NCI-H1694 (cell line): ENCODE measurements at places on chromosomes 1 and 21.

DNA sequence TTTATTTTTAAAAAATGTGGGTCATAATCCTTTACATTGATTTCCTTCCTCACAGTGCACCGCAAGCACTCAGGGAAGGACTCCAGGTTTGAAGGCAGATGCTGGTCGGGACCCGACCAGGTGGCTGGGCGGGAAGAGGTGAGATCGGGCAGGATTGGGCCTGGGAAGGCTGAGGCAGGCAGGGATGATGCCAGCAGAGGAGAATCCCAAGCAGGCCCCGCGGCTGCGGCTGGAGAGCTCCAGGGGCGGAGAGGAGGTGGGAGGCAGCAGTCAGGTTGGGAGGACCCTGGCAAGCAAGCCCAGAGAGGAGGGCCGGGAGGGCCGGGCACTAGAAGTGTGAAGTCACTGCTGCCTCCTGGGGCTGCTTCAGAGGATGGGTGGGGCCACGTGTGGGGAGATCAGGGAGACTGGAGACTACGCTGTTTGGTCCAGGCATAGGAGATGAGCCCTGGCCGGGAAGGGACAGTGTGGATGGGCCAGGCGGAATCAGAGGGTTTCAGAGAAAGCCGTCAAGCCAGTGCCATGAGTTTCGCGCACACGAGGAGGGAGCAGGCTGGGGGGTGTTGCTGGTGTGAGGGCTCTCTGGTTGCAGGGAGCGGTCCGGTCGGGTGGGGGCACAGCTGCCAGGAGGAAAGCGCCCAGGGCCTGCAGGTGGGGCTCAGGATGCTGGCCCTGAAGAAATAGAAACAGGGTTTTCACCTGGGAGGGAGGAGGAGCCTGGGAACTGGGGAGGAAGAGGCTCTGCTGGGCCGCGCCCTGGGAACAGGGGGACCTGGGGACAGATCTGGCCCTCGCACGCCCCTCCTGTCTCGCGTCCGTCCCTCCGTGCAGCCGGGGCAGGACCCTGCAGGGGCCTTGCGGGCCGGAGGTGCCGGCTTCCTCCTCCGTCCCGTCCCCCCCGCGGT is 888 bp upstream of the COL18A1 start:
- DNase-seq = no peak

GRCh38 chr1:223323491-223324484 is 40.2 kb downstream of the SUSD4 start:
- DNase-seq = peak; percentile 17

DNA sequence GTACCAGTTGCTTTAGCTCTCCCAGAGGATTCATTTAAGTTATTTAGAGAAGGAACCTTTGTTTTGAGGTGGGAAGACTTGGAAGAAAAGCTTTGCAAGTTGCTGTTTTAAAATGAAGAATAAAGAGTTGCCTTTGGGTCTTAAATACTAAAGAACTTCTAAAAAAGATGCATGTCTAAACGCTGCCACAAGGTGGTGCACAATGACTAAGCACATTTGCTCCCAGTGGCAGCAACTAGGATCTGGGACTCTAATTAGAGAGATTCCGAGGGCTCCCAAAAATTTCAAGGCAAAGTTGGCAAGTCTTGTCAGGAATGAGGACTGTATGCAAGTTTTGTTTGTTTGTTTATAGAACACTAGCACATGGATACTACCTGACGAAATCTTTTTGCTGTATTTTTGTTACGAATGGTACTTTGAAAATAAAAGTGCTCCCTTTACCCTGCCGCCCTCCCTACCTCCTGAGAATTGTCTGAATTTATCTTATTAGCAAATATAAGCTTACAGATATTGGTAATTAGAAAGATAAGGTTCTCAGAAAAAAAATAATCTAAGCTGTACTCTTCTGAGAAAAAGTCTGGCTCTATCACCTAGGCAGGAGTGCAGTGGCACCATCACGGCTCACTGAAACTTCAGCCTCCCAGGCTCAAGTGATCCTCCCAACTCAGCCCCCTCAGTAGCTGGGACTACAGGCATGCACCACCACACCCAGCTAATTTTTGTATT is 121.8 kb downstream of the HFM1 start:
- DNase-seq = peak; percentile 72

GRCh38 chr1:238242181-238242580 is 351.5 kb upstream of the ZP4 start:
- no peak for DNase-seq

GRCh38 chr1:54309631-54310366 is 96.4 kb downstream of the SSBP3 start:
- peak; percentile 55 for DNase-seq

- DNase-seq = no peak
Measured at GRCh38 chr21:34126691-34127090, 53.3 kb downstream of the MRPS6 start.

DNA sequence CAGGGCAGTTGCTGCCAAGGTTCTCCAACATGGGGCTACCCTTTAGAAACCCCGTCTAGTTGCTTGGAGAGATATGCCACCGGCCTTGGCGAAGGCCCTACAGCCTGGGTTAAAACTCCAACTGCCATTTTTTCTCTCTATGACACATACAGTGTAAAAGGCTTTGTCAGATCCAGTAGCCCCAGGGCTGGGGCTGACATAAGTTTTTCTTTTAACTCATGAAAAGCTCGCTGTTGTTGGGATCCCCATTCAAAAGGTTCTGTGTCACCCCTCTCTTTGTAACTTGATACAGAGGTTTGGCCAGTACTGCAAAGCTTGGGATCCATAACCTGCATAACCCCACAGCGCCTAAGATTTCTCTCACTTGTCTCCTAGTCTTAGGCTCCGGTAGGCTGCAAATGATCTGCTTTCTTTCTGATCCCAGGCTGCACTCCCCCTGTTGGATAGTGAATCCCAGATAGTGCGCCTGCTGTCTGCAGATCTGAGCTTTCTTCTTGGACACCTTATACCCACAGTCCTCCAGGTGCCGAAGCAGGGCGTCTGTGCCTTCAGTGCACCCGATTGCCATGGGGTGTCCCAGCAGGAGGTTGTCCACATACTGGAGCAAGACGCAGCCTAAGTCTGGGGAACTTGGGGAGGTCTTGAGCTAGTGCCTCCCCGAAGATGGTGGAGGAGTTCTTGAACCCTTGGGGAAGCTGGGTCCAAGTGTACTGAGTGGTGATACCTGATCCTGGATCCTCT is 406.2 kb downstream of the TGFB2 start:
- DNase-seq = no peak

GRCh38 chr1:154456631-154457030 is 45.4 kb upstream of the TDRD10 start:
- DNase-seq = no peak

DNA sequence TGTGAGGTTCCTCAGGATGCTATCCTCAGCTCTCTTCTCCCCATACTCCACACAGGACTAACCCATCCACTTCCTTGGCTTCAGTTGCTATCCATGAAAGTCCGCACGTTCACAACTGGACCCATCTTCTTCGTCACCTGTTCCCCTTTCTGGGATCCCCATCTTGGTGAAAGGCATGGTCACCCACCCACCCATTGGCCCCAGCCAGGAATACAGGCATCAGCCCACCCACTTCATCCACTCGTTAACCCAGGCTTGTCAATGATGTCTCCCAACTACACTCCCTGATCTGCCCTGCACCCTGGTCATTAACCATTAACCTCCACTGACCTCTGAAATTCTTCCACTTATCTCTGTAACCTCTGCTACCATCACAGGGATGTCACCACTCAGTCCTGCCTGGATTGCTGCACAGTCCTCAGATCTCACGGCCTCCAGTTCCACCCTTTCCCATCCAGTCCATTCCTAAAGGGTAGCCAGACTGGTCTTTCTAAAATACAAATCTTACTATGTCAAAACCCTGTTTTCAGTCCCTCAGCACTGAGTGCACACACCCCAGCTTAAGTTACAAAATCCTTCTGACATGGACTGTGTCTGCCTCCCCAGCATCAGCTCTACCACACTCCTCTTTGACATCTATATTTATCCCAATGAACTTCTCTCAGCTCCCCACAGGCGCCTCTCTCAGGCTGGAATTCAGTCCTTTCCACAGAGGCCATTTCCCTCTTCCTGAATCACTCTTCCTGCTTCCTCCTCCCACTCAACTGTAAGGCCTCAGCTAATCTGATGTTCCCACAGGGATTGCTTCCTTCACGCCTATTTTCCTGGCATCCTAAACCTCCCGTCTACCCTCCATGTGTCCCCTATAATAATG is 10.4 kb downstream of the PGLYRP4 start:
- DNase-seq = no peak

- peak; percentile 47 for DNase-seq
Measured at GRCh38 chr1:18938707-18939070, 17.8 kb downstream of the IFFO2 start.

DNA sequence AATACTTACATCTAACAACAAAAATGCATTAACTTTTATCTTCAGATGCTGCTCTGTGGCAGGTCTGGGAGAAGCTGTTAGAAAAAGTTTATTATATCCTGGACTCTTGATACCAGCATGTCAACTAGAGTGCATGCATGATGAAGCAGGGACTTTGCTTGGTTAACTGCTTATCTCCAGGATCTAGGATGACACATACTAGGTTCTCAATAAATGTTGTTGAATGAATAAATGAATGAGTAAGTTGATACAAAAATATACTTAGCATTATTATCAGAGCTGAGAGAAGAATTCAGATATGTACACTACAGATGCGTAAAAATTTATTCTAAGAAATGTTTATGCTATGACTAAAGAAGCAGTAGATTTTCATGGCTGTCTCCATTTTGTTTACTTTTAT is 304.3 kb downstream of the LTN1 start:
- DNase-seq = no peak

DNA sequence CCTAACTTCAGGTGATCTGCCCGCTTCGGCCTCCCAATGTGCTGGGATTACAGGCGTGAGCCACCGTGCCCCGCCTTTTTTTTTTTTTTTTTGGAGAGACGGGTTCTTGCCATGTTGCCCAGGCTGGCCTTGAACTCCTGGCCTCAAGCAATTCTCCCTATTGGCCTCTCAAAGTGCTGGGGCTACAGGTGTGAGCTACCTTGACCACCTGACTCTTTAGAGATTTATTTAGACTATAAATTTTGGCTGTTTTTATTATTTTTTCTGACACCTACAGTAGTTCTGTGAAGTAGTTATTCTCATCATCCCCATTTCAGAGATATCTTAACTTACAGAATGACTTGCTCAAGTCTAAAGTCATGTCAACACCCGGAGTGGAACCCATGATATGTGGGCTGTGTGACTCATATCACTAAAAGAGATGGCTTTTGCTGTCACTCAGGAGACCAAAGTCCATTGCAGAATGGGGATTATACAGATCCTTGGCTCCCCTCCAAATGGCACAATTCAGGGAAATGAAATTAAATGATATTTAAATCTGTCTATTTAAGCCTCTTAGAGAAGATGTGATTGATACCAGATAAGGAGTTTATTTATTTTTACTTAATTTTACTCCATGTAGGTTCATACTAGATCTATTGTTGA is 93.2 kb downstream of the CTH start:
- no peak for DNase-seq

DNA sequence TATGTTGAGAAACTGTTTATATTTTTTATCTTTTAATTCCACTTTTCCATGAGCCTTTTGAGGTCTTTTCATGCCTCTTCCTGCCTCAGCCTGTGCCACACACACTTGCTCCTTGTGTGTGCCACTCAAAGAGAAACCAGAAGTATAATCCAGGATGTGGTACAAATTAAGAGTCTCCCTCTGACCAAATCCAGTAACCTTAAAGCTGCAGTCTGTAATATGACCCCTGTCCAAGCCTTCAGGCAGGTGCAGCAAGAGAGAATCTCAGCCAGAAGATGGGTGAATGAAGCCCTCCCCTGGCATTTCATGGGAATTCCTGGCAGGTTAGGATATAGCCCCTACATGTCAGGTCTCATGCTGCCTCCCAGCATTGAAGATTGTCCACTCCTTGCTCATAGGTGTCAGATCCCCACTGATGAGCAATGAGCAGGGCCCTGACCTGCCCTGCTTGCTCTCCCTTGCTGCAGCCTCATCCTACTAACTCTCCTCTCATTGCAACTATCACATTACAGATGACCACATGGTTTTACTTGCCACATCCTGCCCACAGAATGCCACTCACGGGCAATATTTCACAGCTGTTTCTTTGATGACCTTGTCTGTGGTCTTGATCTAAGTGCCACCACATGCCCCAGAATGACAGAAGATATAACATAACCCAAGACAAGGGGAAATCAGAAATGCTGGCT is 169.3 kb downstream of the SEC16B start:
- no peak for DNase-seq

DNA sequence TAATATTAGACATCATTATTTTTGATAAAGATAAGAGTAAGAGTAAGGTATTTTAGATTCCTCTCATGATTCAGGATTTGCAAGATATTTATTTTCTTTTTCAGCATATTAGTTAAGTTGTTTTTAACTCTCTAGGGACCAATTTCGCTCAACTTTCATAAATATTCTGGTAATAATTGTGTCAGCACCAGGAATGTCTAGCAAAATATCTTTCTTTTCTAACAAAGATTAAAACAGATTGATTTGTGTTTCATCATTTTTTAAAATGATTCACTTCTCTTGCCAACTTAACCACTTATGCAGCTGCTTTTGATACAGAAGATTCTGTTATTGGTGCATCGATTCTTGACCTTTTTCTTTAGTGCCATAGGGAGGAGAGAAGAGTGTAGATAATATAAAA is 172.8 kb upstream of the PTGFR start:
- no peak for DNase-seq

DNA sequence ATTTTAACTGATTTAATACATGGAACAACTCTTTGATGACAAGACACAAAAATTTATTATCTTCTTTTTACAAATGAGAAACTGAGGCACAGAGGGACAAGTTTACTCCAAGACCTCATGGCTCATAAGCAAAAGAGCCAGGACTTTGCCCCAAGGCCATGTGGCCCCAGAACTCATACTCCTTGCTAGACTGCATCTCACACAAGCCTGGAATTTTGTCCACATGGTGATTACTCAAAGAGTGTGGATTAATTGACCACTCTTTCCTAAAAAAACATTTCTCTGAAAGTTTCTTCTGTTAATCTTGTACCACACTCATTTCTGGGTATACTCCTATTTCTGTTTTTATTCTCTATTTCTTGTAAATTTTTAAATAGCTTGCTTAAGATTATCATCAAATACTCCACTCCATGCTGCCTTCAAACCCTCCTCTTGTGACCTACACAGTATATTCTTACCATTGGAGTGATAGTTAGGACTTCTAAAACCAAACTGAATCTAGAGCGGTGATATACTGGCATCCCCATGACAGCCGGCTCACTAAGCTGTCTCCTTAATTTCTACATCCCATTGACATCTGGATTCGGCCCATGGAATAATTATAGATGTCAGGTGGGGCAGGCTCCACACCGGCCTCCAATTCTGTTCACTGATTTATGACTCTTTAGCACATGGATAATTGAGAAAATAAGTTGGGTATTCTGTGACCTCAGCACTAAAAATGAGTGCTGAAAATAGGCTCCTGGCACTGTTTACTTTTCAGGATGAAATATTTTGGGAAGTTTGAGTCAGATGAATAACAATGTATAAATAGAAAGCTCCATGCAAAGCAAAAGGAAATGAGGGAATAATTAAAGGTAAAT is 16.1 kb downstream of the RGS4 start:
- peak; percentile 15 for DNase-seq

DNA sequence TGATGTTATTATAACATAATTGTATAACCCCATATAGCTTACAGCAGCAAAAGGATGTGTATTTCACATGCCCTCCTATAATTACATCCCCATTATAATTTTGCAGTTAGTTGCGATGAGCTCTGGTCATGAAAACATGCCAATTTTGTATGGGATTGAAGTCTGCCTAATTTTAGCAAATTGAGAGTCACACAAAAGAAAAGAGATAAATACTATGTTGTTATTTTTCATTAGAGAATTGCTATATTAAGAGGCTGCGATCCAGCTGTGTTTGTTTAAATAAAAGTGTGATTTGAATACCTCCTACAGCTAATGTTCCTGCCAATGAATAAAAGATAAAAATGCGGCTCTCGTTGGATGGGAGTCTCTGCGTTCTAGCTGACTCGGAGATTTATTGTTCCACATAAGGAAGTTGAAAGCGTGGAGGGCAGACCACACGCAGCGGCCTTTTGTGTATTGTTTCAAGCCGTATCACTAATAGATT is 461.0 kb upstream of the NFIA start:
- no peak for DNase-seq
